ENCODE measurements at places on chromosomes 1 and 21. TPM values are rescaled to one million over a fixed set of nuclear protein-coding genes. Genes with fewer than 3 reads are reported as not detected.

The MAP3K21 gene
- 0.65 TPM for total RNA-seq

The DEDD gene
- 22.8 TPM for total RNA-seq

The EPHA2 gene
- 16.4 TPM for total RNA-seq

The NBPF6 gene
- not detected for total RNA-seq

The CCDC185 gene
- total RNA-seq = not detected

The BMP8B gene
- total RNA-seq = under 0.01 TPM

The SPOCD1 gene
- 23.2 TPM for total RNA-seq

The C8A gene
- total RNA-seq = not detected

The GJB5 gene
- not detected for total RNA-seq

The SV2A gene
- 3.4 TPM for total RNA-seq

The NME7 gene
- 10.9 TPM for total RNA-seq

The NCMAP gene
- total RNA-seq = not detected

The CCDC28B gene
- 9.4 TPM for total RNA-seq

The BNIPL gene
- total RNA-seq = not detected

The CHIA gene
- not detected for total RNA-seq

The LMX1A gene
- not detected for total RNA-seq

The IL19 gene
- total RNA-seq = not detected

The MAD2L2 gene
- total RNA-seq = 27.1 TPM

The XCL2 gene
- total RNA-seq = not detected

The OR2L8 gene
- total RNA-seq = not detected

The FASLG gene
- total RNA-seq = not detected

The TMEM52 gene
- 0.54 TPM for total RNA-seq

The SLAMF7 gene
- not detected for total RNA-seq

The FAM177B gene
- total RNA-seq = not detected

The S100A8 gene
- not detected for total RNA-seq

The GFI1 gene
- not detected for total RNA-seq

The SAMD11 gene
- total RNA-seq = 21.4 TPM

The RNF186 gene
- not detected for total RNA-seq

The UCK2 gene
- total RNA-seq = 38.8 TPM

The CNN3 gene
- 273 TPM for total RNA-seq

The LIN28A gene
- total RNA-seq = not detected

The OVAAL gene
- not detected for total RNA-seq

The PTGS2 gene
- total RNA-seq = 71.5 TPM

The AZIN2 gene
- total RNA-seq = 0.72 TPM

The IGSF8 gene
- total RNA-seq = 18.1 TPM

The KLHDC9 gene
- 7.6 TPM for total RNA-seq

The SYNC gene
- total RNA-seq = 31.2 TPM

The FMO5 gene
- total RNA-seq = 0.72 TPM

The SYPL2 gene
- total RNA-seq = under 0.01 TPM

The TGFBR3 gene
- total RNA-seq = 34.7 TPM

The MTARC2 gene
- total RNA-seq = 2.1 TPM

The WNT2B gene
- 0.18 TPM for total RNA-seq

The PFKL gene
- 255 TPM for total RNA-seq

The SLC44A3 gene
- total RNA-seq = 0.36 TPM

The EFNA3 gene
- 2.8 TPM for total RNA-seq

The AK5 gene
- 38.5 TPM for total RNA-seq

The POGK gene
- total RNA-seq = 15.1 TPM

The RBP7 gene
- not detected for total RNA-seq

Data from cardiac atrium fibroblast (primary cell).